Cerebellum (tissue), 4 donors: ENCODE measurements at places on chromosomes 12 and 14.

- no peak for DNase-seq
Observed at GRCh38 chr14:39080886-39081285, 22.1 kb downstream of the SEC23A start.

- no peak for DNase-seq
Observed at GRCh38 chr12:12024911-12025682, 45.6 kb upstream of the BCL2L14 start.

DNA sequence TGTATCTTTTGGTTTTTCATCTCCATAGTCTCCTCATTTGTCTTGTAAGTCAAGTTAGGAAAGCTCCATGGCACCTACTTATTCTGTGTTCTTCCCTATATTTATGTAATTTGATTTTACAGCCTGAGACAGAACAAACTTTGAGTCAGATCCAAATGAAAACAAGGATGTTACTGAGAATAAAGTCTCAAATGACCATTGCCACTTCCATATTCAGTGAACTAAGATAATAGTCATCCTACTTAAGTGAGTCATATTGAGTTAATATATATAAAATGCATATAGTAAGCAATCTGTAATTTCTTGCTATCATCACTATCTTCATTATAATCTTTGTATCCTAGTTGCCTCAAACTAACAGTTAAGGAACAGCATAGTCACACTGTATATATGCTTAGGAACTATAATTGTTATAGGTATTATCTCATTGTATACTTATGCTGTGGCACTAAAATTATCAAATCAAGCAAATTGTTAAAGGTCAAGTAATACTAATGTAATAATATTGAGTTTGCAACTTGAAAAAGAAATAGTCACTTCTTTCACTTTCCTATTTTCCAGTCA is 30.8 kb downstream of the TMTC3 start:
- no peak for DNase-seq

DNA sequence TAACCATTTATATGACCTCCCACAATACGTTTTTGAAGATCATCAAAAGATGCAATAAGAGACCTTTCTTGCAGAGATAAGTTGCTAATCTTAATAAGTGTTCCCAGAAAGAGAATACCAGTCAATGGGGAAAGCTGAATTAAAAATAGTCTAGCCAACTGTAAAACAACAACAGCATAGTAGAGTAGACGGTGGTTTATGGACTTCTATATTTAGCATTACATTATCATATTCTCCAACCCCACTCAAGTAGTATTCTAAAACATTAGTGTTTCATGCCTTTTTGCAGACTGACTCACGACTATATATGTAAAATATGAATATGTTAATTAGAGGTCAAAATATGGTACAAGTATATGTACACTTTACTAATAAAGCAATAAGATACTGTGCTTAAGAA is 218.9 kb downstream of the MED13L start:
- DNase-seq = no peak

DNA sequence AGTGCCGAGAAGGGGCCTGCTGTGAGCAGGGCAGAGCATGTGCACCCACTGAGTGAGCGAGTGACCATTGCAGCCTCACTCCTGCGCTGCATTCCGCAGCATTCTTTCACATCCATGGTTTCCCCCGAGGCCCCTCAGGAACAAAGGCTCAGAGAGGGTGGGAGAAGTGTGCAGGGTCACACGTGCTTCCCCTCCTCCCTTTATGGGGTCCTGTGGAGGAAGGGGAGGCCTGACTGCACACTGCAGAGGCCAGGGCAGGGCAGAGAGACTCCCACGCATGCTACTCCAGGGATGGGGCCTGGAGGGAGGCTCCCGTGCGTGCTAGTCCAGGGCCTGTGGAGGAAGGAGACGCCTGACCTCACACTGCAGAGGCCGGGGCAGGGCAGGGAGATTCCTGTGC is 63.2 kb downstream of the DIO3 start:
- DNase-seq = no peak

GRCh38 chr14:61065656-61066055 is 84.6 kb downstream of the SLC38A6 start:
- no peak for DNase-seq
